ENCODE measurements at places on chromosomes 3 and 15.

DNA sequence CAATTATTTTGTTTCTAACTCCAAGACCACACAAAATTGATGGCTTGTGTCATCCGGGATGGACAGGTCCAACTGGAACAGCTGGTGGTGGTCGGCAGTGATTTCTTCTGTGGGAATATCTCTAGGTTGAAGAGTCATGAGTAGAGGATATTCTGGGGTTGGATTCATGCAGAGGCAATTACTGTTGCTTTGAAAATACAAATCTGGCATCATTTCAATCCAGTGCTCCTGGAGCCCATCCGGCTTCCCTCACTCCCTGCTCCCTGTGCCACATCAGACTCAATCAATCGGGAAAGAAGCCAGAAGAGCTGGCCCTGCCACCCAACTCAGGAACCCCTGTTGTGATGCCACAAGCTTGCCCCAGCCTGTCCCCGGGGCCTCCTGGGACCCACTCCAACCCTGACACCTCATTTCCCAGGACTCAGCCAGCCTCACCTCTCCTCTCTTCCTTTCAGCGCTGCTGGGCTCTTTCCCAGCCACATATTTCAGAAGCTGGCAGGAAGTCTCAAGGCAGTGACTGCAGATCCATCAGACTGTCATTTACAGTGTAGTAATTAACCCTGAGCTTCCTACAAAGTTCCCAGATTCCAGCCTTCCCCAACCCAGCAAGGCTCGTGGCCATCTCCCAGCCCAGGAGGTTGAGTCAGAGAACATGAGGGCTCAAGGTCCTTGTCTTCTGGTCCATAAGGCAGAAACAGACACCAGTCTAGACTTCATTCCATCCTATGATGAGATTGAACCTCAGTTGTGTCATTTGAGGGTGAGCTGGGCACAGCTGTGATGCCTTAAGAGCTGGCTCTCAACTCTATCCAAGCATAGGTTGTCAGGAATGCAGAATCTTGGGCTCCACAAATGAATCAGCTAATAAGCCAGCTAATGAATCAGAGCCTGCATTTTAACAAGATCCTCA lies 114.0 kb downstream of the FAM174B start:
- H3K4me3 ChIP-seq = no peak overlapping the region
- H3K27ac ChIP-seq = no peak overlapping the region
- peaks cover 25% of the 10 kb centered on the region for H3K27me3 ChIP-seq
- no peak for DNase-seq

DNA sequence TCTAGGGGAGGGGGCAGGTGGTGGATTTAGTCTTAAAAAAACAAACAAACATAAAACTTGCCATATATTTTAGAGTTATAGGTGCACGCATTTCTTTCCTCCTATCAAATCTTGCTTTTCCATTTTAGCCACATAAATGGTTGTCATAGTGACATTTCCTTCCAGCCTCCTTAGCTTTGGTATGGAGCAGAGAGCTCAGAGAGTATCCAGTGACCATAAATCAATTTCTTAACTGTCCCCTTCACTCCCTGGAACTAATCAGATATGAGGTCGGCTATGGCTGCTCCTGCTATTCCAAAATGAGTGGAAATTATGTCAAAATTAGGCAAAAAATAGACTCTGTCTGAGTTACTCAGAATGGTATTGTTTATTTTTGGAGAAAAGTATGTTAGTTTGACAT lies 164.5 kb downstream of the EBLN2 start:
- no peak for DNase-seq
- H3K36me3 ChIP-seq = no peaks in the 10 kb centered on the region
- peak overlapping the region; percentile 86 for H3K27ac ChIP-seq
- H3K4me3 ChIP-seq = no peak overlapping the region

DNA sequence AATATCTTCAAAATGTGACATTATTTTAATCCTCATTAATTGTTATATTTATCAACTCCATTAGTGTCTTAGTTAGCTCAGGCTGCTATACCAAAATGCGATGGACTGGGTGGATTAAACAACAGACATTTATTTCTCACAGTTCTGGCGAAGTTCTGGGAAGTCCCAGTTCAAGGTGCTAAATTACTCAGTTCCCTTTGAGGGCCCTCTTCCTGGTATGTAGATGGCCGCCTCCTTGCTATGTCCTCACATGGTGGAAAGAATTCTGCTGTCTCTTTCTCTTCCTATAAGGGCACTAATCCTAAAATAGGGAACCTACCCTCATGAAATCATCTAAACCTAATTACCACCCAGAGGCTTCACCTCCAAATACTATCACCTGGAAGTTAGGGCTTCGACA lies 38.8 kb upstream of the DUT start:
- no peak for DNase-seq
- H3K27ac ChIP-seq = no peak overlapping the region
- H3K36me3 ChIP-seq = no peaks in the 10 kb centered on the region
- H3K27me3 ChIP-seq = no peaks in the 10 kb centered on the region

GRCh38 chr15:70447521-70447920 lies 315.8 kb downstream of the UACA start:
- H3K4me1 ChIP-seq = peaks cover 34% of the 10 kb centered on the region
- no peaks in the 10 kb centered on the region for H3K36me3 ChIP-seq
- H3K27ac ChIP-seq = peak overlapping the region; percentile 71
- peaks cover 32% of the 10 kb centered on the region for H3K27me3 ChIP-seq
- DNase-seq = no peak

DNA sequence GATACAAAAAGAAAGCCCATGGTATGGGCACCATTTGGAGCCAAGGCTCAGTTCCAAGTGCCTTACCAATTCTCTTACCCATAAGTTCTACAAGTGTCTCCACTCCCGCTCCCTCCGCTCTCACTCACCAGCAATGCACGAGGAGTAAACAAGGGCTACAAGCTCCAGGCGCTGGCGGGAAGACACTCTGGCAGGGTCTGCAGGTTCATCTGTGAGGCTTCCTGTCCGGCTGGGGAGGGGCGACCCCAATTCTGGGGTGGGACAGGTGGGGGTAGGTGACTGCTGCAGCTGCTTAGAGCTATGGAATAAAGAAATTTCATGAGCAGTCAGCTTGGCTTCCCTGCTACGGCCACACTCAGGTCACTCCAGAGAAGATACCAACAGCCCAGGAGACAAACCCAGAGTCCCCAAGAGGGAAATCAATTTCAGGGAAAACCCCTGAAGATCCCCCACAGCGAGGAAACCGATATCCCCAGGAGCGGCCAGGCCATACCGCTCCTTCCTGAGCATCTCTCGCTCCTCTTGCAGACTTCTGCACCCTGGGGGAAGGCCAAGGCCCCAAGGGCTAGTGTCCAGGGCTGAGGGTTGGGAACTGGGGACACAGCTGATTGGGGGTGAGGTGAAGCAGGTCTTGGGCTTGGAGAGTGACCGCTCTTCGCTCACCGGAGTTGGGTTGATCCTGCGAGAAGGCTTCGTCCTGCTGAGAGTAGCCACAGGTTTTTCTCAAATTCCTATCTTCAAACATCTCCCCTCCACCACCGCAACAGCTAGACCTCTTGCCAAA lies 1.4 kb downstream of the CDAN1 start:
- H3K36me3 ChIP-seq = peaks cover 22% of the 10 kb centered on the region
- H3K4me3 ChIP-seq = peak overlapping the region; percentile 76
- peaks cover 15% of the 10 kb centered on the region for H3K4me1 ChIP-seq
- no peak for DNase-seq
- H3K27me3 ChIP-seq = no peaks in the 10 kb centered on the region

- no peak for DNase-seq
- H3K4me1 ChIP-seq = no peaks in the 10 kb centered on the region
- no peak overlapping the region for H3K27ac ChIP-seq
- peaks cover 78% of the 10 kb centered on the region for H3K27me3 ChIP-seq
- H3K36me3 ChIP-seq = no peaks in the 10 kb centered on the region
Measured at GRCh38 chr15:92021792-92022191, 168.3 kb downstream of the SLCO3A1 start.

DNA sequence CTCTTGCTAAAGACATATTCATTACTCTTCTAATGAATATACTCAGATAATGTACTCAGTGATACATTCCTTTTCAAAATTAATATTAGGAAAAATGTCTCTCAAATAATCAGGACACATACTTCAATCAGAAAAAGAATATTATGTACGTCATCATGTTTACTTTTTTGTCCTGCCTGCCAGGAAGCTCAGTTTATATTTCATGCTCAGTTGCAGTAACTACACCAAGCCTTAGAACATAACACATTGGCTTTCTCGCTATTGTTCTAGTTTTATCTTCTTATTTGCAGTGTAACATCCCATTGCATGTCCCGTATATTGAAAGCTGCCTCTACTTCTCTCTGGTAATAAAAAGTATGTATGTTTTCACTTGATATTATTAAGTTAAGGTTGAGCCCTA lies 181.5 kb upstream of the LPP start:
- no peak overlapping the region for H3K4me3 ChIP-seq
- DNase-seq = no peak
- no peak overlapping the region for H3K27ac ChIP-seq
- H3K27me3 ChIP-seq = peaks cover 13% of the 10 kb centered on the region
- no peaks in the 10 kb centered on the region for H3K4me1 ChIP-seq

DNA sequence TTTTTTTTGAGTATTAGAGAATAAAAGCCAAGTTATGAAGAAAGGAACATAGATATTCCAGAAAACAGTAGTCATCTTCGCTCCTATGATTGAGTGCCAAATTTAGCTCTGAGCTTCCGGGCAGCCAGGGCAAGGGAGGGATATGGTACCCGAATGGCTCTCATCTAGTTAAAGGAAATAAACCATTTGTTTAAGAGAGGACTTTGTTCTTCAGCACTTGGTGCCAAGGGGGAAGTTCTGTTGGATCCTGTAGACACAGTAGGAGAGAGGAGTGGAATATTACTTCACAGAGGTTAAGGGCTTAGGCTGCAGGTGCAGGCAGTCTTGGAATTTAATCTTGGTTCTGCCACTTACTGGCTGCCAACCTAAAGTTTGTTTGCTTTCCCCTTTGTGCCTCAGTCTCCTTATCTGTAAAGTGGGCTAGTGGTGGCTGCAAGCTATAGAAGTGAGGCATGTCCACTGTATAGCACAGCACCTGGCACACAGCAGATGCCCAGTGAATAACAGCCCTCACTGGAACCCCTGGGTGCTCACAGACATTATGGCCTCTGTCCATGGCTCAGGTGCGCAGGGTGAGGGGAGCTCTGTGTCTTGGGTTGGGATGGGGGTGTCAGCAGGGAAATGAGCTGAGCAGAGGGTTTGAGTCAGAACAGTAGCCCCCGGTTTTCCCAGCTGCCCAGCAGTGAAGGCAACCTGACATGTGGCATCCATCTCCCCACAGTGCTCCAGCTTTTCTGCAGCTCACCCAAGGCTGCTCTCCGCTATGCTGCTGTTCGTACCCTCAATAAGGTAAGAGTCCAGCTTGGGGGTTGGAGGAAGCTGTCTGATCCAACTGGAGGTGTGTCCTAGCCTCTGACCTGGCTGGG lies 10.4 kb downstream of the COPG1 start:
- H3K4me1 ChIP-seq = no peaks in the 10 kb centered on the region
- no peak for DNase-seq
- H3K4me3 ChIP-seq = no peak overlapping the region
- peaks cover 57% of the 10 kb centered on the region for H3K36me3 ChIP-seq

DNA sequence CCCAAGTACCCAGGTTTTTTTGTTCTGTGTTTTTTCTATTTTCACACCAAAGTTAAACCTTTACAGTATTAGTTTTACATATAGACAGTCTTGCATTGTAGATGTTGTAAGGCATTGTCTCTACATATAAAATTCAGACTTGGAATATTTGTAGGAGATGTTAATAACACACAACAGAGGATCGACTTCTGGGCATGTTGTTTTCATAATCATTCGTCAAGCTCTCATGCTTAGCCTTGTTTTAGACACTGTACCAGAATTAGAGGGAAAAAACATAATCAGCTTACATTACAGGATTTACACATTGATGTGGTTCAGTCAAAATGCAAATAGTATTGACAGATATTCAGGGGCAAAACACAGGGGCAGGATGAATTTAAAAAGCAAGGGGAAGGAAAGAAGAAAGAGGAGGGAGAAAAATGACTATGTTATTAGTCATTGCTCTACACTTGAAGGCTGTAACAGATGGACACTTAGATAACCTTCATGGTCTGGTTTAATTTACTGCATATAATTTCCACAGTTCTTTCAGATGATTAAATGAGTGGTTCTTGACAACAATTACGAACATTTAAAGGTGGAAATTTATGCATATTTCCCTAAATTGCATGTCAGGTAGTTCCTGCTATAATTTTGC lies 7.5 kb downstream of the CMSS1 start:
- no peaks in the 10 kb centered on the region for H3K36me3 ChIP-seq
- peaks cover 7% of the 10 kb centered on the region for H3K4me1 ChIP-seq
- no peak overlapping the region for H3K4me3 ChIP-seq
- peaks cover 1% of the 10 kb centered on the region for H3K27me3 ChIP-seq
- no peak overlapping the region for H3K27ac ChIP-seq

DNA sequence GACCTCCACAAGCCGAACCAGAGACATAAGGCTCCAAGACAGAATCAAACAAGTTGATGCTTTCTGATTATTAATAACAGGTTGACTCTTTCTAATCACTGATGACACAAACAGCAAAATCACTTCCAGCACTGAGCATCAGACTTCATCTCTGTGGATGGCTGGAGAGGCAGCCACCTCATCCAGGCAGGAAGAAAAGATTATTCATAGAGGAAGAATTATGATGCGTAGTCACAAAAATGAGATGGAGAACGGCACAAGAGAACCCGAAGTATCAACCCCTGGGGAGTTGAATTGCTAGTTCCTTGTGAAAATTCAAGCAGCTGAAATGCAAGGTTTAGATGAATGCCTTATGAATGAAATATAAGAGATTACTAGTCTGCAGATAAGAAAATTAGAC lies 49.9 kb upstream of the LMCD1 start:
- H3K4me1 ChIP-seq = no peaks in the 10 kb centered on the region
- no peak for DNase-seq
- no peak overlapping the region for H3K4me3 ChIP-seq
- no peaks in the 10 kb centered on the region for H3K36me3 ChIP-seq
- H3K27me3 ChIP-seq = no peaks in the 10 kb centered on the region
- H3K27ac ChIP-seq = no peak overlapping the region

DNA sequence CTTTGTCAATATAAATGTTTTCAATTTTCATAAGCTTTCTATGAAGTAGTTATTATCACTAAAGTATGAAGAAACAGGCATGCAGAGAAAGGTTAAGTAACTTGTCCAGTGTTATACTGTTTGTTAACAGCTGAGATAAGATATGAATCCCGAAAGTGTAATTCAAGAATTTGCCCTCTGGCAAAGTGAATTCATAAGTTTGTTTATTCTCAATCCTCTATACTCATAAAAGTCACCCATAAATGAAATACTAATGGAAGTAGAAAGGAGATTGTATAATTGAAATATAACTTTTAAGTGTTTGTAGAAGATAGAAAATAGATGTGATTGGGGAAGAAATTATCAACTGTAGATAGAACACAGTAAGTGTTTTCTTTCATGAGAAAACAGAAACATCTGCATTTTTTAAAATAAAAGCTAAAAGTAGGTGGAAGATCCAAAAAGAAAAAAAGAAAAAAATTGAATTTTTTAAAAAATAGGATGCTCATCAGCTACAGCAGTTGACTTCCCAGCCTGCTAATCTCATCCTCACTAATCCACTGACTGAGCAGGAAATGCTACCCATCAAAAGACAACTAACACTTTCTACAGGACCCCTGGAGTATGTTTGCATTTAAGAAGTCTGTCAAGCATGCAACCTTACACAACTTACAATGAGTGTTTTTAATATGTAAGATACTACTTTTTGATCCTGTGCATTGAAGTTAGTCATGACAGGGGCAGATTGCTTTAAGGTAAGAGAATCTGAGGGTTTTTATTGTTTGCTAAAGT lies 878.1 kb downstream of the SI start:
- no peaks in the 10 kb centered on the region for H3K36me3 ChIP-seq
- H3K4me3 ChIP-seq = no peak overlapping the region
- no peak overlapping the region for H3K27ac ChIP-seq
- no peak for DNase-seq
- H3K27me3 ChIP-seq = no peaks in the 10 kb centered on the region
- peaks cover 8% of the 10 kb centered on the region for H3K4me1 ChIP-seq

All from mesothelial cell of epicardium (in vitro differentiated cells).